ENCODE measurements at places on chromosomes 6 and 20. TPM values are rescaled to one million over a fixed set of nuclear protein-coding genes. Genes with fewer than 3 reads are reported as not detected.

- no peak for DNase-seq
Measured at GRCh38 chr6:19692506-19693298, 144.5 kb upstream of the ID4 start.

Gene VSTM2L
- total RNA-seq, result 0.37 TPM

GRCh38 chr6:99334526-99335127 is 14.8 kb downstream of the FAXC start:
- no peak for DNase-seq

DNA sequence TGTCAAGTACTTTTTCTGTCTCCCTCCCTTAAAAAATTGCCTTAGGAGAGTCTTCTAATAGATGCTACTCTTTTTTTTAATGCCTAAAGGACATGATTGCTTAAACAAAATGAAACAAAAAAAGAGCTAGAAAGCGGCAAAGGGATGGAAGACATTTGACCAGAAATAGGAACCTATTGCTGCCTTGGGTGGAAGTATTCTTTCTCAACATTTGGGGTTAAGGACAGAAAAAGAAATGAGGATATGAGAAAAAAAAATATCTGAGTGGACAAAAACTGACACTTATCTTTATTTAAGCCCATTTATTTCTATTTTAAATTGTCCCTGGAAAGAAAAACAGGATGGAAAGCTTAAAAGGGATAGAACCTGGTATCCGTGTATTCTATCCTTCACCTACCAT is 664.9 kb upstream of the CITED2 start:
- DNase-seq, result no peak

DNA sequence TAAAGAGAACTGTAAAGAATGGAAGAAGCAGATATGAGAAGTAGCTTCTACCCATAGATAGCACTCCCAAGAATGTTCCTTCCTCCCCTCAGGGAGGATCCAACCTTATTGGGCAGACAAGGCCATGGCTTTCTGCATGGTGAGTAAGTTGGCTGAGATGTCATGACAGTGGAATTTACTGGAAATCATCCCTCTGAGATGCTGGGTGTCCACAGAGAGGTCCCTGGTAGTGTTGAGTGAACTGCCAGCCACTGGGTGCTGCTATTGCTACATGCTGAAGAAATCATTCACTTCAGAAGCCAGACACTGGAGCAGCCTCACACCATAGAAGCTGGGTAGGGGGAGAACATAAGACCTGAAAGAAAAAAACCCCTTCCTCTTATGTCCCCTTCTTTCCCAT is 46.4 kb upstream of the FERMT1 start:
- no peak for DNase-seq

DNA sequence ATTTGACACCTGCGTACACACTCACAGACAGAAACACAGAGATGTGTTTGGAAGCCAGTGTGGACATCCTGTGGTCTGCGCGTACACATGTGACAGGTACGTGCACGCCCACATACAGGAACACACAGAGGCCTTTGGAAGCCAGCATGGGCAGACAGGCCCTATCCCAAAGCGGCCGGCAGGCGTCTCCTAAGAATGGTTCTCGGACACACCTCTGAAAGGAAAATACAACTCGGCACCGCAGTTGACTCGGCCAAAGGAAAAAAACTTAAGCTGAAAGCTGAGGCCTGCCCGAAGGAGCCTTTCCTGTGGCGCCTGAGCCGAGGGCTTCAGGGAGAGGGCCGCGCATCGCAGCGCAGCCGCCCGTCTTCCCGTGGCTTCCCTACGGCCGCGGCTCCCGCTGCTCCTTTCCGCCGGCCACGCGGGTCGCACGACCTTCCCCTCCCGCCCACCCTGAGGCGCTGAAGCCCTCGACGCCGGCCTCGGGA is 1.4 kb upstream of the CEP43 start:
- DNase-seq, result peak; percentile 29

GRCh38 chr6:149059557-149059956 is 258.0 kb upstream of the TAB2 start:
- no peak for DNase-seq

DNA sequence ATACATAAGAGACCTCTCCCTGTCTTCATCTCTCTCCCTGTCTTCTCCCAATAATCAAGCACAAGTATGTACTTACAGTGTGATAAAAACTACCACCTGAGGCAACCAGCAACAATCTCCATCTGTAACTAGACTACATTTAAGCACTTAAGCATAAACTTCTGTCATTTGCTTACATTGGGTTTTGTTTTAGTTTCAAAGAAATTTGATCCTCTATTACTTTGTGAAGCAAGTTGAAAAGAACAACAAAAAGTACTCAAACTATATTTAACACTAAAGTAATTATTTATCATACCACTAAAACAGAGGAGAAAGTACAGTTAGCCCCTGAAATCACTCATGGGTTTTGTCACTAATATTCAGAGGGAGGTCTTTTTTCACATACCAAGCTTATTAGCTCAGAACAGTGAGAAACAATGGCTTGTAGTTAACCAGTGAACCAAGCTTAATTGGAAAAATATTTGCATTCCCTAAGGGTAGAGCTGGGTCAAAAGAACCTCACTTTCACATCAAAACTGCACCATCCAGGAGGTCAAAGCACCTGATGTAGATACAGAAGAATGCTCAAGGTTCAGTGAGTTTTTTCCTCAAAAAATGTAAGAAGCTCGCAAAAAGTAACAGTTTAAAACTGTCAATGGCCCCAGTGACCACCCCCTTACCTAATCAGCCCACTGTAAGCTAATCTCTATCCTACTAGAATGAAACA is 34.1 kb downstream of the DCDC2 start:
- no peak for DNase-seq
